ENCODE measurements at places on chromosomes 16 and 17. TPM values are rescaled to one million over a fixed set of nuclear protein-coding genes. Genes with fewer than 3 reads are reported as not detected.
A peak's percentile ranks its signal among the peaks of the same experiment; 100 is the strongest.

HAS3 gene
- total RNA-seq: 10.0 TPM

GRCh38 chr17:1529863-1530262 is 13.5 kb upstream of the INPP5K start:
- DNase-seq: no peak

DNA sequence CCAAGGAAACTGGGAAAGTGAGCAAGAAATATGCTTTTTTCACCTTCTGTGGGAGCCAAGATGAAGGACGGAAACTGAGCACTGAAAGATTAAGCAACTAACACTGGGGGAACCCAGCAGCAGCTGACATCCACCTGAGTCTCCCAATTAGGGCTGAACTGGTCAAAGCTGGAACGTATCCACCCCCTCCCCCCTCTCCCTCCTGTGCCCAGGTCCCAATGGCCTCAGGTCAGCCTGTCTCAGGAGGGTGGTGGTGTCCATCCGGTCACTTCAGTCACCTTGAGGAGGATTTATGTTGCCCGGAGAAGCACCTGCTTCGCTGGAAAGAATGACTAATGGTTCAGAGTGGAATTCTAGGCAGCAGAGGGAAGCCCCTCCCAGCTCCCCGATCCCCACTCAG is 10.0 kb downstream of the PEMT start:
- no peak for DNase-seq

GRCh38 chr16:64880994-64881393 is 240.9 kb downstream of the CDH11 start:
- DNase-seq: no peak

DNA sequence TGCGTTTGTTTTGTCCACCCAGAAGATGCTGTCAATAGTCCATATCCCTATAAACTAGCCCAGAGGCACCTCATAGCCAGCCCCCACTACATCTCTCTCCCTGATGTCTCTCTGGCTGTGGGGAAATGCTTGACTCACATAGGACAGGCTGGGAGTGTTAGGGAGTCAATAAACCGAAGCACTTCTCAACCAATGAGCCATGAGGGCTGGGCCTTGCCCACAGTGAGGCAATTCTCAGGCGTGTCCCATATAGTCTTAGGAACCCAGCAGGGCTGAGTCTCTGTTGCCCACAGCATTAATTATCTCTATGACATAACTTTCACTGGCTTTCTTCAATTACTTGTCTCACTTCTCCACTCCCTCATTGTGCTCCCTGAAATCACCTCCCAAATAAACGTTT is 387.3 kb upstream of the CDH11 start:
- DNase-seq: no peak

CDRT15 gene
- total RNA-seq: not detected

ZFPM1 gene
- 0.71 TPM for total RNA-seq

GRCh38 chr17:40364121-40364861 is at the start of gene GJD3:
GJD3 (minus strand) TSS chr17:40364737; CDS start chr17:40363815, 922 bp downstream.
- DNase-seq: no peak

DNA sequence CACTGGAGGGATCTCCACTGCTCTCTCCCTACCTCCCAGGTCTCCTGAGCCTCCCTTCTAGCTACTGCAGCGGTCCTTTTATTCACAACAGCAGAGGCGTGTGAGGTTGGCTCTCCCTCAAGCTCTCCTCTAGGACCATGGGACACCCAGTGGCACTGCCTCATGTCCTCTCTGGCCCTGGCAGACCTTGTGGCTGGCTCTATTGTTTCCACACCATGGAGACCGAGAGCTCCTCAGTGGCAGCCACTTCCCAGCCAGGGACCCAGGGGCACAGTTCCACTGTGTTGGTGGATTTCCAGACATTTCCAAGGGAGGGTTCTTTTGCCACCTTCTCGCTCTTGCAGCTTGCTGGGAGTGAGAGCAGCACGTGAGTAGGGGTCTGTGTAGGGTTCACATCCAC is 204.9 kb downstream of the AXIN2 start:
- DNase-seq: no peak

MYO15A gene
- total RNA-seq: 0.04 TPM

DNA sequence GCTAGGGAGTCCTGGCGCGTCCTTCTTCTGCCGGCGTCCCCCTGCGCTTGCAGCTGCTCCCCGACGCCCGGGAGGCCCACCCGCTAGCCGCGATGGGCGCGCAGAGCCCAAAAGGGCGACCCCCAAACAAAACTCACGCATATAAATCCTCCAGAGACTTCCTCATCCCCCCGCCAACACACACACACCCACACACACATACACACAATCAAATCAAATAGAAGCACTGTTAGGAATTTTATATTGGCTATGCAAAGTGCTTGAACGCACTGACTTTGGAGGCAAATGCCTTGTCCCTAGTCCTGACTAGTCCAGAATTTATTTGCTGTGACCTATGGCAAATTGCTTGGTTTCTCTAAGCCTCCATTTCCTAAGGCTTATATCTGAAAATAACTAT is 23.8 kb upstream of the CRYM start:
- DNase-seq: no peak

FOXC2 gene
- 0.17 TPM for total RNA-seq

- no peak for DNase-seq
Measured at GRCh38 chr16:83420206-83420760, 387.5 kb upstream of the HSBP1 start.

DNA sequence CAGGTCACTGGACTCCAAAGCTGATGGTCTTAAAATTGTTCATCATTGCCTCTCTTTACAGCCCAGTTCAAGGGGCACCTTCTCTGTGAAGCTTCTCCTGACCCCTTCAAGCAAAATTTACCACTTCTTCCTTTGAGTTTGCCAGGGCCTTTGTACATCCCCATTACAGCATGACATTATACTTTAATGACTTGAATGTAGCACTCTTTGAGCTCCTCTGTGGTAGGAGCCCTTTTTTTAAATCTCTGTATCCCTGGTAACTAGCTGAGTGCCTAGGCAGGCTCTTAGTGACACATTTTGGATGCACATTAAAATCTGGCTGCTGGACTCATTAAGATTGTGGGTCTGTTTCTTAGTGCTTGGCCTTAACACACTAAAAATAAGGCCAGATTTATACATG is 412.1 kb downstream of the CA10 start:
- DNase-seq: no peak

- no peak for DNase-seq
Measured at GRCh38 chr16:79287424-79287917, 313.1 kb downstream of the MAF start.

DNAH17 gene
- not detected for total RNA-seq

DNA sequence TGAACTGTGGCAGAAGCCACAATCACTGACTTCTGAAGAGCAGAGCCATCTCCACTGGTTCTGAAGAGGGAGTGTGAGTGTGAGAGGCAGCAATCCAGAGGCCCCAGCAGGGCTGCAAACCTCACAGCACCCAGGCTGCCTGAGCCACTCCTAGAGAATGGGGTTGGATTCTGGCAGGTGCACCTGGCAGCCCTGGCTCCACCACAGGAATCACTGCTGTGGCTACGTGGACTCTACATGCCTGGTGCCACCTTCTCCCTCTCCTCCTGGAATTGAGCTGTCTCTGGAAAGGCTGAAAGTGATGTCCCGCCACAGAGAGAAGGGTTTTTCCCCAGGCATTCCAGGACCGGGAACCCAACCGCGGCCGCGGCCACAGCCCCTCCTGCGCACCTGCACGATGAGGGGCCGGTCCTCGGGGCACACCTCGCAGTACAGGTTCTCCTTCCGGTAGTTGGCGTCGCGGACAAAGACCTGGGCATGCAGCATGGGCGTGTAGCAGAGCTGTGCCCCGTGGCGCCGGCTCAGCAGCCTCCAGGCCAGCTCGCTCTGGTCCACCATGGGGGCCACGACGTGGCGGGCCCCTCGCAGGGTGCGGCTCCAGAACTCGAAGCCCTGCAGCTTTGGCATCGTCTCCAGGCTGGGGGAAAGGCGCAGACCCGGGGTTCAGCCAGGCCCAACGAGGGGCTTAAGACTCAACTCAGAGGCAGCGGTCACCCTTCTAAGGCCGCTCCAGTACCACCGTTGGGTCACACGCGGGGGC is 991 bp downstream of the DUS1L start:
- DNase-seq: no peak

DNA sequence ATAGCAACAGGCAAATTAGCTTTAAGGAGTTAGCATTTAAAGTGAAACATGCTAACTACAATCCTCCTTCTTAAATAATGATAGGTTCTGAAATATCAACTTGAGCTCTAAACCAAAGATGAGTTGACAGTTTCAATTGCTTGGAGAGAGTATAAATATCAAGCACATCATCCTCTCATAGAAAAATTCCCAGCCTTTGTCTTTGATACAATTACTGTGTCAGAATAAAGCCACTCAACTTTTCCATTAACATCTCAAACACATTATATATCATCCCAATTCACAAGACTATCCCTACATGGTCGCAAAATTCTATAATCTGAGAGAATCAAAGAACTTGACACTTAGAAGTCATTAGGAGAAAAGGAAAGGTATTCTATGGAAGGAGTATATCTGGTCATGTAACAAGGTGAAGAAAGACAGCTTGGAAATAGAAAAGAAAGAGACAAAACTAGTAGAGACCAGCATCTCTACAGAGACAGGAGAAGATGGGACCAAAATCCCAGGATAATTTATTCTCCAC is 189.8 kb downstream of the CEP112 start:
- no peak for DNase-seq

C16orf54 gene
- not detected for total RNA-seq

CES5A gene
- total RNA-seq: not detected

GPR142 gene
- not detected for total RNA-seq

GRCh38 chr17:18262641-18263040 is 2.2 kb downstream of the MIEF2 start:
- DNase-seq: peak; percentile 38

- no peak for DNase-seq
Measured at GRCh38 chr17:64781014-64781756, 119.1 kb upstream of the SMURF2 start.

P2RX5 gene
- 45.0 TPM for total RNA-seq

DNA sequence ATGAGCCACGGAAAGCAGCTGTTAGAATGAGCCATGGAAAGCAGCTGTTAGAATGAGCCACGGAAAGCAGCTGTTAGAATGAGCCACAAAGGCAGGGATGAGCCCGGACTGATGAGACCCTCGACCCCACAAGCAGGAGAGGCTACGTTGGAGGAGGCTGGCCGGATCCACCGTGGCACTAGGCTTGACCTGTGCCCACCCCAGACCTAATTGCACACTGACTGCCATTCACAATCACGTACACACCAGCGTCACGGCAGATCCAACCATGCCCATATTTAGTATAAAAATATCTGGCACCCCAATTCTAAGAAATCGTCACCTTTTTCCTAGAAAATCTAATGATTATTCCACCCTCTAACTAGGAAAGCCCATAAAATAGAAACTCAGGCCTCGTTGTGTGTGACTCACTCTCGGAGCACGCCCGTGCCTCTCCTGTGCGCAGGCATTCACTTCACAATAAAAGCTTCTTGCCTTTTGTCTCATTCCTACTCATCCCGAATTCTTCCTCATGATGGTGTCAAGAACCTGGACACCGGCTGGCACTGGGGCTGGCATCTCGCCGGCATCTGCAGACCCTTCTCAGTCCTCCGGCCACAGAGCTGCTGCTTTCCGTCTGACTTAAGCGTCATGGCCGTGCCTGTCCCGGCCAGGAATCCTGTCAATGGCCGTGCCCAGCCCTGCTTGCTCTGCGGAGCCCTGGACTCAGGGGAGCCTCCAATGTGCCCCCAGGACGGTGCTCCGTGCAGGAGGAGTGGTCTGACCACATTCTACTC is 5.5 kb upstream of the SECTM1 start:
- no peak for DNase-seq

- DNase-seq: no peak
Measured at GRCh38 chr17:51869387-51869786, 289.1 kb downstream of the CA10 start.

DNA sequence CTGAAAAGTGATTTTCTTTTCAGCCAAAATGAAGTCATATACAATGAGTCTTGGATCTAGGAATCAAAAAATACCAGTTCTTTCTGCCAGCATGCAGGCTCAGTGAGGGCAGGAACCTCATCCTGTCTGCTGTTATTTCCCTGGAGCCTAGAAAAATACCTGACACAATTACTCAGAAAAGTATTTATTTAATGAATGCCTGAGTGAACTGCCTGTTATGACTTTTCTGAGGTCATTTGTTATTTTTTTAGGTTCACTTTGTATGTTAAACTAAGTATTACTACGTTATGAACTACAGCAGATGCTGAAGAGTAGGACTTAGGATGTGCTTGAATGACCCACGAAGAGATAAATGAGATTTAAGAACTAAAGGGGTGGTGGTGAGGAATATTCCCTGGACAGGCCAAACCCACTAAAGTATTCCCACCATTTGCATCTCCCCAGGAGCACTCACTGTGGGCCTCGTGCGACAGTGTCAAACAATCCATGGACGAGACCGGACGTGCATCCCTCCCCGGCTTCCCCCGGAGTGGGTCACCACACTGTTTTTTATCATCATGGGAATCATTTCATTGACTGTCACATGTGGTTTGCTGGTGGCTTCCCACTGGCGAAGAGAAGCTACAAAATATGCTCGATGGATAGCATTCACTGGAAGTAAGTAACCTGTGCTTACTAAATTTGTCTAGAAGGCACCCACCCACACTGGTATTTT is 17.1 kb upstream of the VWA3A start:
- no peak for DNase-seq

DNA sequence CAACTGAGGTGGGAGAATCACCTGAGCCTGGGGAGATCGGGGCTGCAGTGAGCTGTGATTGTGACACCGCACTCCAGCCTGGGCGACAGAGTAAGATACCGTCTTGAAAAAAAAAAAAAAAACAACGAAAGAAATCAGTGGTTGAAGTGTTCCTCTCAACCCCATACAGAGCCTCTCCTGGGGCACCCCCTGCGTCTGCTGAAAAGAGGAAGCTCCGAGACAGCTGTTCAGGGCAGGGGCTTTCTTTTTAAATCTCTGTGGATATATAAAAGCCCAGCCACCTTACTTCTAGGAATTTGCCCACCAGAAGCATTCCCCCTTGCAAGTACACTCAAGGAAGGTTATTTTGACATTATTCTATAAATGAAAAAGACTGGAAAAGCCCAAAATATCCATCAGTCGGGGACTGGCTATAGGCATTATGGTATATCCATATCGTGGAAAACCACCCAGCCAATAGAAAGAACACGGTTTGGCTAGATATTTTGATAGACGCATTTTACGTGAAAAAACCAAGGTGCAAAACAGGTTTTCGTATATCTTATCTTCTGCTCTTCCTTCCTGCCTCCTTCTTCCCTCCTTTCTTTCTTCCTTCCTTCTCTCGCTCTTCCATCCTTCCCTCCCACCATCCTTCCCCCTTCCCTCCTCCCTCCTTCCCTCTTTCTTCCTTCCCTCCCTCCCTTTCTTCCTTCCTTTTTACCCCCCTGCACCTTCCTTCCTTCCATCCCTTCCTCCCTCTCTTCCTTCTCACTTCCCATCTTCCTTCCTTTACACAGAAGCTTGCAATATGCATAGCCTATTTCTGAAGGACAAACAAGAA is 9.2 kb upstream of the CCL22 start:
- DNase-seq: no peak

KRTAP17-1 gene
- total RNA-seq: not detected

- DNase-seq: no peak
Measured at GRCh38 chr16:23408242-23408822, 44.7 kb downstream of the COG7 start.

CLN3 gene
- total RNA-seq: 18.5 TPM

Data from gastrocnemius medialis (tissue), 4 donors.